ENCODE measurements at places on chromosomes 7 and 10.

GRCh38 chr10:96345222-96345621, 13.6 kb downstream of the OPALIN start:
- no peak for DNase-seq

DNA sequence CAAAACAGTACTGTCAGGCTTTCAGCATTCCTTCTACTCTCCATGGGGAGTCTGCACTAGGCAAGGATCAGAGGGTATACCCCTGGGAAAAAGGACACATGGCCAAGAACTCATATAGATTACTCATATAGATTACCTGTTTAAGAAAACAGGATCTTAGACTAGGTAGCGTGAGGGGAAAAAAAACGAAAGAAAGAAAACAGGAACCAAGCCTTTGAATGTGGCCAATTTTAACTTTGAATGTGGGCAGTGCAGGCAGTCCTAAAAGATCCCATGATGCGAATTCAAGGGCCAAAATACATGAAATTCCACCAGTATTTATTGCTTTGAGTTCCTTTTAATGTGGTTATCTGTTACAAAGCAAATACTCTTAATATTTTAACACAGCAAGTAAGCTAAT, 108.6 kb upstream of the TAC1 start:
- DNase-seq, result no peak

- DNase-seq, result no peak
Observed at GRCh38 chr7:16759840-16760239, 6.3 kb downstream of the TSPAN13 start.

DNA sequence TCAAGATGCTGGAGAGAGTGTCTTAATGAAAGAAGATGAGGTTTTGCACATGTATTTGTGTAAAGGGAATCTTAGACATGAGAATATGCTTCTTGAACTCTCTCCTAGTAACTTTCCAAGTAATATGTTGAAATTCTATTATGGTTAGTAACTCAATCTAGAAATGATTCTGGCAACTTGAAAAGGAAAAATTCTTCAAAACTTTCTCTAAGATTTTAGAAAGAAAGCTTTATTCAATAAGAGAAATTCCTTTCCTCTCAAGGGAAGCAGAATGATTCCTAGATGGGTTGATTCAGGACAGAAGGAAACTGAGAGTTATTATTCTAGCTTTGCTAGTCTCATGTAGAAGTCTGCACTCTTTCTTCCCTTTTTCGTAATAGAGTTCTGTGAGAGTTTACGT, 364.3 kb upstream of the PLXDC2 start:
- no peak for DNase-seq

GRCh38 chr7:121429798-121430197, 33.7 kb upstream of the FAM3C start:
- DNase-seq, result no peak

Measured in CMK (cell line).